ENCODE measurements at places on chromosomes 2 and 18.
A peak's percentile ranks its signal among the peaks of the same experiment; 100 is the strongest.

DNA sequence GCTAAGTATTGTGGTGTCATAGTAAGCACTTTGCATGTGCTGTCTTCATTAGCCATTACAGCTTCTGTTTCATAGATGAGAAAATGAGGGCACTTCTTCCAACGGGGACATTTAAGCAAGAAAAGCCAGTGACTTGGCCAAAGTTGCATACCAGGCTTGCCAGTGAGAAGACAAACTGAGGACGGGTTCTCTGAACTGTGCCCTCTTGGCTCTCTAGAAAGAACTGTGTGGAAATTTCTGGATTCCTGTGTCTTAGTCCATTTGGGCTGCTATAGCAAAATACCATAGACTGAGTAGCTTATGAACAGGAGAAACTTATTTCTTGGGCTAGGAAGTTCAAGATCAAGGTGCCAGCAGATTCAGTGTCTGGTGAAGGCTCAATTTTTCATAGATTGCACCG is 13.3 kb downstream of the CTIF start:
- DNase-seq: no peak

GRCh38 chr2:144448389-144449027 is 71.4 kb downstream of the ZEB2 start:
- no peak for DNase-seq

GRCh38 chr2:218998414-218999002 is 5.3 kb upstream of the CRYBA2 start:
- DNase-seq: peak; percentile 37

DNA sequence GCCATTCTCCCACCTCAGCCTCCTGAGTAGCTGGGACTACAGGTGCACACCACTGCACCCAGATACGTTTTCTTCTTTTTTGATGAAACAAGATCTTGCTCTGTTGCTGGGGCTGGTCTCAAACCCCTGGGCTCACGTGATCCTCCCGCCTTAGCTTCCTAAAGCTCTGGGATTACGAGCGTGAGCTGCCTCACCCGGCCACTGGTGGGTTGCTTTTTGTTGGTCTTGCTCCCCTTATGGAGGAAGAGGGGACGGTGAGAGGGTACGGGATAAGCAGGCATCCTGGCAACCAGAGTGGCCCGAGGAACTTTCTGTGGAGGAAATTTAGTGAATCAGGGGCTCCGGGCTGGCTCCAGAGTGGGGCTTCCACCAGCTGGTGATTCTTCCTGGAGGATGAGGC is 222.3 kb downstream of the HDAC4 start:
- no peak for DNase-seq

DNA sequence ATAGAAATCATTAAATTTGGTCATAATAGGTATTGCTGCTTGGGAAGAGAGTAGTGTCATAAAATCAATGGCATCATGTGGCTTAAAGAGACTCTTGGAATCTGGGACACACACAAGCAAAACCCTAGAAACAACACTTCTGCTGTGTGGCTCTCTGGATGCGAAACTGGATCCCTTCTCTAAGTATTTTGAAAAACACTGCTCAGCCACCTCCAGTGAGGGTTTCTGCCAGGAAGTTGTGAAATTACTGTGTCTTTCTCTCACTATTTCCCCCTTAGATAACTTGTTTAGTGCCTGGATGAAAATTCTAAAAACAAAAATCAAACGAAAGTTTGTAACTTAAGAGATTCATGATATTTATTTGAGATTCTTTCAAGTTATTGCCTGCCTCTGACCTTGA is 163.8 kb downstream of the RHBDD1 start:
- no peak for DNase-seq

DNA sequence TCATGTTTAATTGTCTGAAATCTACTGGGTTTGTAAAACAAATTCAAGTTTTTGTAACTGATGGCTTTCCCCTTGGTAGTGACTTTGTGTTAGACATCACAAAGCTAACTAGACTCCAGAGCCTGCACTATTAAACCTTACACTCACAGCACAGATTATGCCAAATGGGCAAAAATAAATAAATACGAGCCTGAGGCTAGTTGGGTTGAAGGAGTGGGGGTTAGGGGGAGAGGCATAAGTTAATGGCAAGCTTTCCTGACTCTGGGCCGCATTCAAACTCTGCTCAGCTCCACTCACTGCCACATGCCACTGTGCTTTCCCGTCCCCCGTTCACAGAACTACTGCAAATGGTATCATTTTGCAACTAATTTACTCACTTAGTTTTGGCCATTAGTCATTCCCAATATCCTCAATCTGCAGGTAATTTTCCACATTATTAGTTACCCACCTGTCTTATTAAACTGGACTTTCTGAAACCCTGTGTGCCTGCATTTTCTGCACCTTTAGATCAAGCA is 1079.9 kb upstream of the PIK3C3 start:
- no peak for DNase-seq

DNA sequence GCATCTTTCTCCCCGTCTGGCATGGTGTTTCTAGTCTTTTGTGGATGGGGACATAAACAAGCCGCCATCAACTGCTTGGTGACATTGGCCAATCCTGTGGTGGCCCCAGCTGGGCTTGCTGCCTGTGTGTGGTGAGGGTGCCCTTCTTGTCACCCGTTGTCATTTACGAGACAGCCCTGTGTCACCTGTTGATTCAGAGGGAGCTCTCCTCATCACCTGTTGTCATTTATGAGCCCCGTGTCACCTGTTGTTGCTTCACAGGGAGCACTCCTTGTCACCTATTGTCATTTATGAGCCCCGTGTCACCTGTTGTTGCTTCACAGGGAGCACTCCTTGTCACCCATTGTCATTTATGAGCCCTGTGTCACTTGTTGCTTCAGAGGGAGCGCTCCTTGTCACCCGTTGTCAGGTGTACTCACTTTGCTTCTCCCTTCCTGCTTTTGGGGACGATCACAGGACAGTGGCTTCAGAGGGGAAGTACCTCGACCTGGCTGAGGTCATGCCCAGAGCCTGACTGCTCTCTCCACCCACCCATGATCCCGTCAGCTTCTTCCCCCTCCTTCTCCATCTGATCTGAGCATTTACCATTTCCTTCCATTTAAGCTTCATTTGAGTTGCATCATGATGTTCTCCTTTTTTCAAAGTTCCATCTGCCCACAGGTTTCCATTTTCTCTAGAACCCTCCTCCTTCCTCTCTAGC is 29.1 kb downstream of the HPCAL1 start:
- peak; percentile 89 for DNase-seq

DNA sequence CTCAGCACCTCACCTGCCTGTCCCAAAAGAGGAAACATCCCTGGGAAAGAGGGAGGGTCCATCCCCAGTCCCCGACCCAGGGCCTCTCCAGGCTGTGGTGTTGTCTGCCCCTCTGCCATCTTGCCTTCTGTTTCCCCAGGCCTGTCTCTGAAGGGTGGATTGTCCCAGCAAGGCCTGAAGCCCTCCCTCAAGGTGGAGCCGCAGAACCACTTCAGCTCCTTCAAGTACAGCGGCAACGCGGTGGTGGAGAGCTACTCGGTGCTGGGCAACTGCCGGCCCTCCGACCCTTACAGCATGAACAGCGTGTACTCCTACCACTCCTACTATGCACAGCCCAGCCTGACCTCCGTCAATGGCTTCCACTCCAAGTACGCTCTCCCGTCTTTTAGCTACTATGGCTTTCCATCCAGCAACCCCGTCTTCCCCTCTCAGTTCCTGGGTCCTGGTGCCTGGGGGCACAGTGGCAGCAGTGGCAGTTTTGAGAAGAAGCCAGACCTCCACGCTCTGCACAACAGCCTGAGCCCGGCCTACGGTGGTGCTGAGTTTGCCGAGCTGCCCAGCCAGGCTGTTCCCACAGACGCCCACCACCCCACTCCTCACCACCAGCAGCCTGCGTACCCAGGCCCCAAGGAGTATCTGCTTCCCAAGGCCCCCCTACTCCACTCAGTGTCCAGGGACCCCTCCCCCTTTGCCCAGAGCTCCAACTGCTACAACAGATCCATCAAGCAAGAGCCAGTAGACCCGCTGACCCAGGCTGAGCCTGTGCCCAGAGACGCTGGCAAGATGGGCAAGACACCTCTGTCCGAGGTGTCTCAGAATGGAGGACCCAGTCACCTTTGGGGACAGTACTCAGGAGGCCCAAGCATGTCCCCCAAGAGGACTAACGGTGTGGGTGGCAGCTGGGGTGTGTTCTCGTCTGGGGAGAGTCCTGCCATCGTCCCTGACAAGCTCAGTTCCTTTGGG is 47.2 kb downstream of the BOLA3 start:
- DNase-seq: no peak

DNA sequence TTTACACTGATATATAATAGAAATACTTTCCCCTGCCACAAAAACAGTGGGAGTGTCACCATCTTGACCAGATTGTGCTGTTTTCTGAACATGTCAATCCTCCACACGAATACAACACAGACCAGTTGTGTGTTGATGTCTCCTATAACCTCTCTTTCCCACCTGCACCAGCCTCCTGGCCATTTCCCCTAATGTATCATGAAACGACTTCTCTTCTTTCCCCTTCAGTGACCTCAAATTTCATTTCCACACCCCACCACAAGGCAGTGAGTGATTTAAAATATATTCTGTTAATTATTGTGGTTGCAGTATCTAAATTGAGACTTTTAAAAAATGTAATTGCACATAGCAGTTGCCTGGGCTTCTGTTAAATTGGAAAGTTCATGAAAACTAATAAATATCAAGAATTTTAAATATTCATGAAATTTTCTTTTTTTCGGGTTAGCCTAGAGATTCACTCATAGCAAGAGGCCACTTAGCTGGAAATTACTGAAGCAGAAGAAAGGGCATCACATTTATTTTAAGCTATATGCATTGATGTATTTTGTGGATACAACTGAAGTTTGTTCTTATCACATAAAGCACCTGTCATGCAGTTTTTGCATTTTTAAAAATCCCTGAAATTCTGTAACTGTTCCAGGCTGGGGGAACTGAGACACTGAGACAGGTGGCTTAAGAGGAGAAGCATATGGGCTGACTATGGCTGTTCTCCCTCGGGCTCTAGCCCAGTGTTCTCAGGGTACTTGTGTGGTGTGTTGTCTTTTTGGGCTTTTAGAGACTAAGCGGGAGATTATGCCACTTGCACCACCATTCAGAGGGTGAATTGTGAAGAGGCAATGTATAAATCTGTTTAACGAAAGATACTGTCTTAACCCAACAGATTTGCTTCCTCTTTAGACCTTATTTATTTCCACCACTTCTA is 15.9 kb downstream of the FAM171B start:
- no peak for DNase-seq

DNA sequence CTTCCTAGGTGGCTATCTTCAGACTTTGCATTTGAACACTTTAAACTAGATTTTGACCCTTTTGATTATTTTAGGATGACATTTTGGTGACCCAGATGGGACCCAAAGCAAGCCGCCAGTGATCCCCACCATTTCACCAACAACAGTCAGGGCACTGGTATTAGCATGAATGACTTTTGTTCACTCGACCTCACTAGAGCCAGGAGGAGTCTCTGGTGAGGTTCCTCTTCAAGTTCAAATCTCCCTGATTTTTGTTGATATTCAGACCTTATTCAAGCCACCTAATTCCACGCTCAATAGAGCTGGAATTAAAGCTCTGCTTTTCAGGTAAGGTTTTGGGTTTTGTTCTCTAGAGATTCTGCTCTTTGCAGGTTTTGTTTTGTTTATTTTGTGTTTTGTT is 202.3 kb downstream of the MREG start:
- no peak for DNase-seq

DNA sequence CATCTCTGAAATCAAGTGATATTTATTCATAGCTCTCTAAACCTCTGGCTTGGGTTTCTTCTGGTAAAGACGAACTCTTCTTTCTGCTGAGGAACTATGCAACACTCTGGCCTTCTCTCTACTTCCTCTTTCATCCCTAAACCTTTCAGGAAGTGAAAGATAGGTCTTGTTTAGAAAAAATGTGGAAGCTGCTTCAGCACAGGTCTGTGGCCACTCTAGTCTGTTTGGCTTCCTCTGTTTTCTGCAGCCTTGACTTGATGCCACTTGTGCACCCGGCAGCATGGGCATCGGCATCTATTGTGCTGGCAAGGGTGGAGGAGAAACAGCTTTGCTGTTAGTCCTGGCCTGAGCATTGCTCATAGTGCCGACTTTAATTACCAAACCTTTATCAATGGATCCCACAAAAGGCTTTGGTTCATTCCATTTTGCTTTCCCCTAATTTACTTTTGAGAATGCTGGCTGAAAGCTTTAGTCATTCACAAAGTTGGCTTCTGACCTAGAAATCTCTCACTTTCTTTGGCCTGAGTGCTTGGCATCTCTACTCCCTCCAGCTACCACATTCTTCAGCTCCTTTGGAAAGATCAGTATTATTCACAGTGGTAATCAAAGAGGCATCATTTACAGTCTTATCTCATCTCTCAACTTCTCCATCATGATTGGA is 32.0 kb upstream of the GPR39 start:
- DNase-seq: no peak

DNA sequence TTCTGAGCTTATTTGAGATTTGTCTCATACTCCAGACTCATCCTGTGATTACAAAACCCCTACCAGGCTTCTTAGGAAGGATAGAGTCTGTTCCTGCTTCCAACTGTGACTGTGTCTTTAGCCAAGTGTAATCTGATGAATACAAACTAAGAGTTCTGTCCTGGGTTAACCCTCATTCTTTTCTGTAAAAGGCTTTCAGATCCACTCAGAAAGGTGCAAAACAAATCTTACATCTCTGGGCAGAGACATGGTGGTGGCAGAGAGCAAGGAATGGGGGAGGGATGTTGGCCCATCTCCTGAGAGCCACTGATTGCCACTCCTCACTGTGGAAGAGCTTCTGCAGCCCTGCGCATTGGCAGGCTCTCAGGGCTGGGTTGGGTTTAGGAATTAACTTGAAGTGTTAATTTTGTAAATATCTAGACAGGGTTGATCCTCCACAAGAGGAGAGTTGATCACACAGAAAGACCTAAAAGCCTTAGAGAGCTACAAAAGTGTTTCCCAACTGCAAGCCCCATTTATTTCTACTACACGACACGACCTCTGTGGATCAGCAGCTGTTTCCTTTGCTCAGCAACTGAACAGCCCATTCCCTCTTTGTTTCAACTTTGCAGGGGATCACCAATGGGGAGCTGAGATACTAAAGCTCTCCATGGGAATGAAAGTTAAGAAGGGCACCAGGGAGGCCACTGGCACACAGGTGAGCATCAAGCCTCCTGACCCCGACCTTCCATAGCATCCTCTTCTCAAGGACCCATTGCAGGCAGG is 23.7 kb upstream of the SPTBN1 start:
- DNase-seq: no peak

GRCh38 chr2:46297546-46298271 is 502 bp downstream of the EPAS1 start:
- DNase-seq: peak; percentile 76

GRCh38 chr18:58770601-58771000 is 94.1 kb upstream of the ZNF532 start:
- DNase-seq: no peak
